ENCODE measurements at places on chromosomes 6 and 20.

DNA sequence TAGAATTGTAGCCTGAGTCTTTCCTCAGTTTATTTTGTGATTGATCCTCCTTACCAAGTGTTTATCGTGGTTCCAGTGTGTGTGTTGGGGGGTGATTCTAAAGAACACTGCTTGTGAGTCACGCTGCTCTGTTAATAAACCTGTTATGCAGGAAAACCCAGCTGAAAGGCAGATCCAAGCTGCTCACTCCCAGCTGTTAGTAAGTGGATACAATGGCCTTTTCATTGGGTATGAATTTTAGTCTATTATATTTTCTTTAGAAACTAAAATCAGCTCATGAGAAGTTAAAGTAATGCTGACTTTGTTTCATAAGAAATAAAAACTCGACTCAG is 12.2 kb upstream of the DSTN start:
- no peak for DNase-seq

GRCh38 chr6:113451049-113451448 is 406.1 kb upstream of the MARCKS start:
- no peak for DNase-seq

- no peak for DNase-seq
Observed at GRCh38 chr6:72616406-72617015, 5.4 kb upstream of the KCNQ5 start.

- DNase-seq, result no peak
Observed at GRCh38 chr20:35618263-35619131, 2.9 kb downstream of the SPAG4 start.

GRCh38 chr20:5465604-5465927 is 148.8 kb upstream of the PROKR2 start:
- DNase-seq, result no peak

GRCh38 chr6:133315811-133316210 is 74.7 kb downstream of the EYA4 start:
- no peak for DNase-seq

- no peak for DNase-seq
Observed at GRCh38 chr6:165733489-165733791, 70.4 kb upstream of the PDE10A start.

DNA sequence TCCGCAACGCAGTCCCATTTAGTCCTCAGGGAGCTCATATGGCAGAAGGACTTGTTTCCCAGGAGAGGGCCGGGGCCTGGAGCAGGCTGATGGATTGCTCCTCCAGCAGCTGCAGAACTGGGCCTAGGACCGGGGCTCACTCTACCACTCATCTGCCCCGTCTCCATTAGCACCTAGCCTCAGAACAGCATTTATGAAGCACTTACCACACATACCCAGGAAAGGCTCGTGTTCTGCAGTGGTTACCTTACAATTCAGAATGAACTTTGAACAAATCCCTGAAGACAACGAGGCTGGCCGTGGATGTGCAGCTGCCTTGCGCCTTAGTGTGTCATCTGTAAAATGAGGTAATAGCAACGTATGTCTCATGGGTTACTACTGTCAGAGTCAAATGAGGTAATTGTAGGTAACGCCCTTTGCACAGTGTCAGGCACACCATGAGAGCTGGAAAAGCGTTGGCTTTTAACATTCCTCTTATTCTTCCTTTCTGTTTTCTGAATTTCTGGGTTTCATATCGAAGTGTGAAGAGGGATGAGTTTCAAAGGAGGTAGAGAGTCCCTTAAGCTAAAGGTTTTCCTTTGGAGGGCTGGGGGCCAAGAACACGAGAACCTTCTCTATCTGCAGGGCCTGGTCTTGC is 46.3 kb upstream of the CD93 start:
- no peak for DNase-seq

DNA sequence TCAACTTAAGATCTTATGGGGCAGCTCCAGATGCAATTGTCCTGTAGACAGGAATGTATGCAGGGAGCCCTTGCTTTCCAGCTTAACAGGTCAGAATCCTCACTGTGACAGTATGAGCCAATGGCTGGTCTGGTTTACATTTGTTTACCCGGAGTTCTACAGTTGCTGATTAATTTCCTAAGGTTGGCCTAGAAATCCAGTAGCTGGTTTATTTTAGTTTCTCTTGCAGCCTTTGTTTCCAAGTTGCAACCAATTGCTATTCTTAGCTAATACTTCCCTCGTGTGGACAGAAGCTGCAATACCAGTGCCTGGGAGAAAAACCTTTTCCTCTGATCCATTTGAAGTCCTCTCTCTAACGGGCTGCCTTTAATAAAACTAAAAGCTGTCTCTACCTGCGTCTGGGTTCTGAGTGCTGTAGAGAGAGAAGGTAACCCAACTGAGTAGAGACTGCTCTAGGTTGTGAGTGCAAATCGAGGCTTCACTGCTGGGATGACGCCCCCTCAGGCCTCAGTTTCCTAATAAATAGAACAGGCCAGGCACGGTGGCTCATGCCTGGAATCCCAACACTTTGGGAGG is 45.9 kb downstream of the ZNF217 start:
- no peak for DNase-seq

- DNase-seq, result no peak
Observed at GRCh38 chr6:140774080-140774505, 1358.6 kb upstream of the GJE1 start.

GRCh38 chr20:43744966-43745730 is 18.3 kb upstream of the GTSF1L start:
- no peak for DNase-seq

- no peak for DNase-seq
Observed at GRCh38 chr6:146887447-146888077, 288.8 kb downstream of the ADGB start.

DNA sequence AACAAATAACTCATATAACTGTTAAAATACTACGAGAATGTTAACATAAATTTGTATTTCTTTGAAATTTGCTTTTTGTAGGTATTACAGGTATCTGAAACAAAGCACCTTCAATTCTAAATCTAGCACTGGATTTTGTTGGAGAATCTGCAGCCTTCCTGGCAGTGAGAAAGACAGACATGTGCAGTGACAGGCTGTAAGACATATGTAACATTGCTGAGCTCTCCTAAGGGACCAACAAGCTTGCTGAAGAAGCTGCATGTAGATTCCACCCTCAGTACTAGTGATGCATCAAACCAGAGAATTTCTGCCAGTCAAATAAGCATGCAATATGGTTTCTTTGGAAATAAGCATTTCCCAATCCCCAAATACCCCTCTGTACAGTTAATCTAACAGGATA is 20.5 kb upstream of the KIAA1586 start:
- no peak for DNase-seq

DNA sequence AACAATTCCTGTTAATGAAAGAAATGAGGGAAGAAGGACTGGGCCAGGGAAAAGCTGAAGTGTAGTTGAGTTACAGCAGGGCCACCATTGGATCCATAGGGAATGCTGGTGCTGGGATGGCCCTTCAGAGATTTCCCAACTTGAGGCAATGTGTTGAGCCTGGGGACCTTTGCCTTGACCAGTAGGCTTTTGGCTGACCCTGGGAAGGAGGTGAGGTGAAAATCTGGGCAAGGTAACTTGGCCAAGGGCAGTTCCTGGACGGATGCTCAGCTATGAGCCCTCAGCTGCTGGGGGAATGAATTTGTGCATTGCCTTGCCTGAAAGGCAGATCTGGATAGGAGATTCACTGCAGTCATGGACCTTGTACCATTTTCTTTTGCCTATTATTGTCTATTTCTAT is 20.4 kb downstream of the UTRN start:
- no peak for DNase-seq

- DNase-seq, result no peak
Observed at GRCh38 chr6:124577734-124578281, 384.4 kb upstream of the RNF217 start.

DNA sequence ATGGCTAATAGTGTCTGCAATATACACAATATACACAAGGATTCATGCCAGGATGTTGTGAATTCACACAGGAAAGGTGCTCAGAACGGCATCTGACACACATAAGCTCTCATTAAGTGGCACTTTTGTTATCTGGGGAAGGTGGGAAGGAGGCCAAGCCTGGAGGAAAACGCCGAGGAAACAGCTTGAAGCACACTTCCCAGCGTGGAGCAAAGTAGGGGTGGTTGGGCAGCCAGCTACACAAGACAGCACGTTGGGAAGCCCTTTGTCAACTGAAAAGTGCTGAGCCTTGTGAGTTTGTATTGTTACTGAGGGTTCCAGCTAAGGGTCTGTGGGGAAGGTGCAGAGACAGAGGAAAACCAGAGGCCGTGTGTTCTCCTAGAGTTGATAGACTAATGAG is 181.0 kb downstream of the ZMYND8 start:
- DNase-seq, result no peak

GRCh38 chr20:40111282-40111681 is 577.8 kb downstream of the MAFB start:
- no peak for DNase-seq

DNA sequence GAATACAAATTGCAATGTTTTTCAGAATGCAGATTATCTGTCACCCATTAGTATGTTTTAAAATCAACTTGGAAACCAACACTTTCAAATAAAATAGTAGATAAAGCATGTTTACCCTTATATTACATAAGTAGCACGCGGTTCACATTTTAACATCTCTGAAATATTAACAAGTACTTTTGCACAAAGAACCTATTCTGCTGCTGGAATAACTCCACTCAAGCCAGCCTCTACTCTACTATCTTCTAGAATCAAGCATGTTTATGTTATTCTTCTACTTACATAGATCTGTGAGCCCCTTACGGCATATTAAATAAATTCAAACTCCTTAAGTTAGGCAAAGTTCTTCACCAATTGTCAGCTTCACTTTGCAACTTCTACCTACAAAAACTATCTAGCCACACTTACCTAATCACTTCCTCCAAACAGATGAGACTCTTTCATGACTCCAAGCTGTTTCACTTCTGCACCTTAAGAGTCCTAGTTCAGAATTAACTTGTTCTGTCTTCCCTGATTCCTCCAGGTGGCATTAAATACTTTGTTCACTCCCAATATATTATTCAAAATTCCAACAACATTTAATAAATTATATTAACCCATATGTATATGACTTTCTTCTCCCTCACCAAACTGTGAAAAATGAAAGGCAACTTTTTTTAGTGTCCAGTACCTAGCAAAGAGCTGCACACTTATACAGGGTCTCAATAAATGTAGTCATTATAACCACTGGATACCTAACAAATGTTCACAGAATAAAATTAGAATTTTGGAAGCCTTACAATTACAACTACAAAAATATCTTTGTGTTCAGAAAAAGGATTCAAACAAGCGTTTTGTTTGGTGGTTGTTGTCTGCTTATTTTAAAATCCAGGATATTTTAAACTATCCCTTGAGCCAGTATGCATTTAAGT is 12.1 kb downstream of the CEP85L start:
- DNase-seq, result no peak

GRCh38 chr6:111361648-111362047 is 121.4 kb downstream of the REV3L start:
- DNase-seq, result no peak

GRCh38 chr20:12989586-12990115 is 19.1 kb upstream of the SPTLC3 start:
- DNase-seq, result no peak

- no peak for DNase-seq
Observed at GRCh38 chr20:40980106-40980827, 48.4 kb upstream of the TOP1 start.

Measured in stimulated activated CD4-positive, alpha-beta T cell treated with anti-CD3 and anti-CD28 coated beads, TNF-alpha, amount 100 ng/mL, for 48 hours (primary cell).